Left ventricle myocardium superior (tissue), 1 donor: ENCODE measurements at places on chromosomes 1 and 21. TPM values are rescaled to one million over a fixed set of nuclear protein-coding genes. Genes with fewer than 3 reads are reported as not detected.

The OR2AK2 gene
- not detected for total RNA-seq

The IFNLR1 gene
- total RNA-seq: 3.7 TPM

The ABCA4 gene
- total RNA-seq: 0.55 TPM

The EFNA3 gene
- 1.1 TPM for total RNA-seq

The CLIC4 gene
- 358 TPM for total RNA-seq

The ERRFI1 gene
- 10.2 TPM for total RNA-seq

The CASQ1 gene
- 20.0 TPM for total RNA-seq

The ICOSLG gene
- 4.4 TPM for total RNA-seq

The IGSF5 gene
- total RNA-seq: 4.1 TPM

The FCGR2B gene
- total RNA-seq: 12.6 TPM

The KRTAP12-1 gene
- total RNA-seq: not detected

The KANK4 gene
- 0.25 TPM for total RNA-seq

The PIGR gene
- total RNA-seq: not detected

The FCRL5 gene
- total RNA-seq: 0.17 TPM

The C1orf185 gene
- not detected for total RNA-seq

The CR1 gene
- total RNA-seq: 2.2 TPM

The ATP1B1 gene
- 298 TPM for total RNA-seq

The ORC1 gene
- total RNA-seq: 0.32 TPM

The CFAP141 gene
- not detected for total RNA-seq

The OPTC gene
- not detected for total RNA-seq

The TEDDM1 gene
- not detected for total RNA-seq

The RABGAP1L gene
- total RNA-seq: 147 TPM

The URB1 gene
- total RNA-seq: 11.9 TPM

The MYOM3 gene
- total RNA-seq: 409 TPM

The PAPPA2 gene
- 0.45 TPM for total RNA-seq

The CLCA1 gene
- total RNA-seq: not detected

The UBXN10 gene
- 0.92 TPM for total RNA-seq

The OR2T11 gene
- not detected for total RNA-seq

The SMCP gene
- not detected for total RNA-seq

The MSH4 gene
- total RNA-seq: 0.40 TPM

The OR2T10 gene
- not detected for total RNA-seq

The AIM2 gene
- total RNA-seq: 0.57 TPM

The GNG4 gene
- not detected for total RNA-seq

The LCE3D gene
- total RNA-seq: not detected

The VWA5B1 gene
- total RNA-seq: not detected

The RPE65 gene
- not detected for total RNA-seq

The SERINC2 gene
- 1.3 TPM for total RNA-seq

The KIAA0319L gene
- 77.9 TPM for total RNA-seq

The KRTAP12-2 gene
- total RNA-seq: not detected

The AVPR1B gene
- not detected for total RNA-seq

The CLCNKA gene
- total RNA-seq: 0.15 TPM

The MYBPH gene
- total RNA-seq: not detected

The CR1L gene
- total RNA-seq: not detected

The CDK18 gene
- total RNA-seq: 209 TPM

The PBXIP1 gene
- total RNA-seq: 60.4 TPM

The KIF26B gene
- total RNA-seq: 3.1 TPM

The LCA5L gene
- 0.40 TPM for total RNA-seq

The OPRD1 gene
- not detected for total RNA-seq

The NMNAT2 gene
- total RNA-seq: 1.2 TPM

The KLHL20 gene
- 16.4 TPM for total RNA-seq

The SELL gene
- total RNA-seq: 2.1 TPM

The MTARC1 gene
- 3.5 TPM for total RNA-seq

The SH2D5 gene
- total RNA-seq: not detected

The LCE6A gene
- total RNA-seq: not detected

The ZFP69 gene
- 1.9 TPM for total RNA-seq

The LAPTM5 gene
- 23.9 TPM for total RNA-seq

The SCNM1 gene
- total RNA-seq: 19.1 TPM

The PCBP3 gene
- total RNA-seq: 2.7 TPM
